ENCODE measurements at places on chromosomes 7 and 10. TPM values are rescaled to one million over a fixed set of nuclear protein-coding genes. Genes with fewer than 3 reads are reported as not detected.
A peak's percentile ranks its signal among the peaks of the same experiment; 100 is the strongest.

DNA sequence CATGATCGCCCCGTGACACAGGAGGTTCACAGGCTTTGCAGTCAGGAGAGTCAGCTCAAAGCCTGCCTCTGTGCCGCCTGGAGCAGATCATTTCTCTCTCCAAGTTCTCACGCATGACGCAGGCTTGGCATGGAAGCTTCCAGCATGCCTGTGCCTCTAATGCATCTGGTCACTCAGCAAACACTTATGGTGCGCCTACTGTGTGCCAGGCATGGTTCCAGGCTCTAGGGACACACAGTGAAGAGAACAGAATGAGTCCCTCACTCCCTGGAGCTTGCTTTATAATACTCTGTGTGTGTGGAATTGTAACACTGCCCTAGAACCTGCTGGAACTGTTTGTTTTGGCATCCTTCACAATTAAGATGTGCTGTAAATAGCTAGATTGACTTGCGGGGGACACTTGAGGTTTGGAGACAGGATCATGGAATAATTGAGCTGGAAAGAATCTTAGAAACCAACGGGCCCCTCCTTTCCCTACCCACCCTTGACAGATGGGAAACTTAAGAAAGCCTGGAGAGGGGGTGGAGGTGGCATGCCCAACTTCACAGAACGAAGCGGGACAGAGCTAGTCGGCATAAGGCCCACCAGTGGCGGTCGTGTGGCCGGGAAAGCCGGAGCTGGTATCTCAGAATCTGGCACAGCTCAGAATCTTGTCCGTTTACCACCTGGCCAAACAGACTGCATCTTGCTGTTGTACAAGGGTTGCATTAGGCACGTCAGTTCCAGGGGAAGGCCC is 4.6 kb upstream of the MYH16 start:
- DNase-seq: no peak

GRCh38 chr10:11019724-11020547 is 2.3 kb downstream of the CELF2 start:
- no peak for DNase-seq

- DNase-seq: no peak
These were observed 21.4 kb upstream of the ODAD2 start for GRCh38 chr10:28020080-28020860.

GRCh38 chr7:131605280-131605878 is 49.0 kb upstream of the PODXL start:
- DNase-seq: no peak

The TPST1 gene
- 23.2 TPM for total RNA-seq

GRCh38 chr10:46297406-46298204 is 10.8 kb downstream of the ANTXRL start:
- DNase-seq: peak; percentile 27

The WNT16 gene
- not detected for total RNA-seq

DNA sequence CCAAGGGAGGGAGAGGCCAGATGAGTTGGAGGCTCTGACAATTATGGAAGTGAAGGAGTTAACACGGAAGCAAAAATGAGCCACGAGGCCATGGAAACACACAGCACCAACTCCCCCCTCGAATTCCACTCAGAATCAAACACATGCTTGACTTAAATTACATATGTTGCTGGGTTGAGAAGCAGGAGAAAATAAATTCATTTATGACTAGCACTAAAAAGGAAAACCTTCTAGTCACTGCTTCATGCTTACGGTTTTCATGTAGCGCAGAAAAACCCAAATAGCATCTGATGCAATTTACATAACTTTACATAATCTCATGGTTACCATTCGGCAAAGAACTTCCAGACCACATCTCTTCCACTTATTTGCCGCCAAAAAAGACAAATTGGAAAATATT is 51.5 kb downstream of the SFMBT2 start:
- DNase-seq: no peak

- no peak for DNase-seq
These were observed 63.1 kb upstream of the STEAP1B start for GRCh38 chr7:22563032-22563501.
